KBM-7 (cell line): ENCODE measurements at places on chromosomes 5 and 9.

DNA sequence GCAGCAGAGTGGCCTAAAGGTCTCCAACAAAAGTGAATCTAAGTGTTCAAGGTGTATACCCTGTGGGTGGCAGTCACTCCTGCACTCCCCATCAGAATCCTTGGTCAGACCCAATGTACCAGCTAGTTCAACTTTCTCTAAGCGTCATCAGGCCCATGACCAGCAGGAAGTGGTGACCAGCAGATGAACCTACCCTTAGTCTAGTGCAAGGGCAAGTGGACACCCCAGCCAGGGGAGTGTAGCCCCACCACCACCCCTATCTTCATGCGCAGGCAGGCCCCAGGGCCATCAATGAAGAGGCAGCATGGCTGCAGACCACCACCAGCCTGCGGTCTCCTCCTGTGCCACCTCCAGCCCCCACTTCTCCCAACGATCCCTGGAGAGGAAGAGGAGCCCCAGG, 213.1 kb downstream of the AGTPBP1 start:
- no peak for DNase-seq

DNA sequence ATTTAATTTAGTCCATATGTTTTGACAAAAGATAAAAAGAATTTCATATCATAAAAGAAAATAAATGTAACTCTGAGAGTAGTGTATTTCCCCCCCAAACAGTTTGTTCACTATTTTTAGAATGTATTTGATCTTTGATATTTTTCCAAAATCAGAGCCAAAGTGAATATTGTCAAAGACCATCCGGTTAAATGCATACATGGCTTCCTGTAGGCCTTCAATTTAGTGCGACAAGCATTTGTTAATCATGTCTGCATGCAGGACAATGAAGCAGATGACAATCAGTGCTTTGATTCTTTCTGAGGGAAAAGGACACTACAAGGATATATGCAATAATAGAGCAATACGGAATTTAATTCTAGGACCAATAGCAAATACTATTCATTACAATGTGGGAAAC, 79.8 kb downstream of the ACTBL2 start:
- DNase-seq: no peak

DNA sequence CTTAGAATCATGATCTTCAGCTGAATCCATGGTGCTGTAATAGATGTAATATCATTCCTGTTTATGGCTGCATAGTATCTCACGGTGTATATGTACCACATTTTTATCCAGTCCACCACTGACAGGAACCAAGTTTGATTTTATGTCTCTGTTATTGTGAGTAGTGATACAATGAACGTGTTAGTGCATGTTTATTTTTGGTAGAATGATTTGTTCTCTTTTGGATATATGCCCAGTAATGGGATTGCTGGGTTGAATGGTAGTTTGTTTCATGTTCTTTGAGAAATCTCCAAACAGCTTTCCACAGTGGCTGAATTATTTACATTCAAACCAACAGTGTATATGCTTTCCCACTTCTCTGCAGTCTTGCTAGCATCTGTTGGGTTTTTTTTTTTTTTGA, 175.1 kb upstream of the CDH10 start:
- DNase-seq: no peak

- peak; percentile 81 for DNase-seq
Measured at GRCh38 chr9:133144142-133144903, 19.4 kb downstream of the GBGT1 start.

DNA sequence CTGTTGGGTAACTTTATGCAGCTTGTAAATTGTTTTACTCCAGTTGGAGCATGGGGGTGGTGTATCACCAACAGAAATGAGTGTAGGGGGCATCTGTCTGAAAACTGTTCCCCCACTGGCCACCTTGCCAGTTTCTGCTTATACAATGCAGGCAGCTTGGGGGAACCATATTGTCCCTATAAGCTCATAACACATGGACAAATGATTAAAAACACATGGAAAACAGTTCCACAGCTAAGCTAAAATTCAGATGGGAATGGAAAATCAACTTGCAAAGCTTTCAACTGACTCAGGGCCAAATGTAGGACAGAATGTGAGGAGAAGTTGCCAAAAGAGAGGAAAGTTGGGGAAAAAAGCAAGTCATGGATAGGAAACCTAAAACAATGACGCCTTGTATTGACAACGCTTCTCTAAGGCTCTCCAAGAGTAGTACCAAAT, 7.9 kb upstream of the CER1 start:
- DNase-seq: no peak
